Naive thymus-derived CD4-positive, alpha-beta T cell (primary cell): ENCODE measurements at places on chromosomes 7 and 10. TPM values are rescaled to one million over a fixed set of nuclear protein-coding genes. Genes with fewer than 3 reads are reported as not detected.

GRCh38 chr10:32372000-32372875 is 25.3 kb upstream of the EPC1 start:
- DNase-seq, result no peak

Gene SFTPA2
- total RNA-seq, result not detected

DNA sequence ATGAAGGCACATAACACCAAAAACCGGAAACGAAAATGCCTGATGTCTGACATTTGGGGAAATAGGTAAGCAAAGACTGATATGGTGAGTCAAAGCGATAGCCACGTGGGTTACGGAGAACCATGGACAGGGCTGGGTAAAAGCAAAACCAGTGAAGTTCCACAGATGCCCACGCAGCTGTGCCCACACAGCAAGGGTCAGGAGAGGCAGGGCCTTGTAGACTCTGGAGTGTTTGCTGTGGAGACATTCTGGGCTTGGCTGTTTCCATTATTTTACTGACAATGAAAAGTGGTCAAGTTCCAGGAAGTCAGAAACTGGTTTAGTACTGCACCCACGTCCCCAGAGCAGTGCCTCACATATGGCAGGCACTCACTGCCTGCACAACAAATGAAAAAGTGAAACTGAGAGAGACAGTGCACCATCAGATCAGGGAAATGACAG is 148.7 kb downstream of the ZMYND11 start:
- DNase-seq, result no peak

- DNase-seq, result no peak
Measured at GRCh38 chr10:99520040-99520846, 12.5 kb upstream of the NKX2-3 start.

GRCh38 chr10:112605063-112605462 is 158.0 kb downstream of the VTI1A start:
- DNase-seq, result no peak

DNA sequence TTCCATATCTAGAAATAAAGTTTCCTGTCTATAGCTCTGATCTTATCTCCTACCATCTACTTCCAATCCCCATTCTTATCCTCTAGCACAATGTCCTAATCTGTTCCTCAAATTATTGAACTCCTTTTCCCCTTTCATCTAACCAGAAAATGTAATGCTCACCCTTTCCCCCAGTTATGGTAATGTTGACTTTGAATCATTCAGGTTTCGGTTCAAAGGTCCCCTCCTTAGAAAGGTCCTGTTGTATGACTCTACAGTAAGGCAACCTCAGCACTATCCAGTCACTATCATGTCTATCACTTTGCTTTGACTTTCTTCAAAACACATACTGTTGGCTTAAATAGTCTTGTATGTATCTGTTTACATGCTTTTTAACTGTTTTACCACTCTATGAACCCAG is 264.2 kb upstream of the PCDH15 start:
- no peak for DNase-seq

DNA sequence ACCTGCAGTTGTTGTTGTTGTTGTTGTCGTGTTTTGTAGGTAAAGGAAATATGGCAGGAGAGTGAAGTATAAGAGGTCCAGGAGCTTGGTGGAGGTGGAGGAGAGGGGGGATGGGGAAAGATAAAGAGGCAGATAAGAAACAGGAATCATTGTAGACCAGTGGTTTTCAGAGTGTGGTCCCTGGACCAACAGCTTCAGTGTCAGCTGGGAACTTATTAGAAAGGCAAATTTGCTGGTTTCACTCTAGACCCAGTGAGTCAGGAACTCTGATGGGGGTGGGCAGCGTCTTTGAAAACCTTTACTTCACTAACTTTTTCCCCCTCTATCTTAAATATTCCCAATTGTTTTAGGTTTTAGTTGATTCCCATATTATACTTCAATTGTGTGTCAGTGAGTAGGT is 241.5 kb downstream of the AUTS2 start:
- no peak for DNase-seq

Gene LFNG
- total RNA-seq, result 246 TPM

Gene LDB3
- not detected for total RNA-seq

- DNase-seq, result no peak
Measured at GRCh38 chr7:24854866-24855265, 97.6 kb upstream of the GSDME start.

Gene MRM2
- 7.1 TPM for total RNA-seq

DNA sequence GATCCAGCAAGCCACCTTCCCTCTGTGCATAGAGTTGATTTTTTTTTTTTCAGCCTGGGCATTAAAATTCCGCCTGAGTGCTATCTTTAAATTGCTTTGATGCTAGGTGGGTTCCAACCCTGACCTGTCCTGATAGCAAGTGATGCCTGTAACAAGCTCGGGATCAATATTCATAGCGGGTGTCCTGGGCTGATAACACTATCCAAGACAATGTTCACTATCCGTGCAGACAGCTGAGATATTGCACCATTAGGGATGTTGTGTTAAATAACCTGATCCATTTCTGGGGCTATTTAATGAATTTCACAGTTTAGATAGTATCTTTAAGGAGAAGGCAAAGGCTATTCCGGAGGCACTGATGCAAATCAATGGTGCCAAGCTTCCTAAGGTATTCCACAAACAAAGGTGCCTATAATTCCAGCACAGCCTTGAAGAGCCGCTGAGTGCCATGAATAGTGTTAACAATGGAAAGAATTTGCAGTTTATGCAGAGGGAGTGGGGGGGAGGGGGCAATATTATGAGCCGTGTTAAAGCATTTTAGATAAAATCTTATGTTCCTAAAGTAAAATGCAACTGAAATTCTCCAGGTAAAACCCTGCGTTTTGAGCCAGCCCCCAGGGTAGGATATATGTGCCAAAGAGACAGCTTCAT is 4.2 kb upstream of the NKX1-2 start:
- DNase-seq, result no peak

GRCh38 chr7:157370742-157371141 is 33.9 kb downstream of the DNAJB6 start:
- no peak for DNase-seq

GRCh38 chr7:82081644-82082224 is 311.9 kb upstream of the HGF start:
- DNase-seq, result no peak

DNA sequence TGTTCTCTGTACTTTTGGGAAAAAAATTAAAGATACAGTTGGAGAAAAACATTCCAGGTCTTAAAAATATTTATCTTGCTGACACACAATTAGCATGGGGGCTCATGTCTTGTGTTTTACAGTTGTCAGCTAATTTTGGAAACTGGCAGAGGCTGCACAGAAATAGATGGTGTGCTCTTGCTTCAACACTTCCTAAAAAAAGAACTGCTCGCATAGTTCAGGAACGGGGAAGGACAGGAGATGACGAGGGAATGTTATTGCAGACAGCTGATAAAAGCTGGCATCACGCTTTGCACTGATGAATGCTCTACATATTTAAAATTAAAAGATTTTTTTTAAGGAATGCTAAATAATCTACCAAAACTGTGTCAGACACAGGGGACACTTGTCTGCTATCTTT is 103.5 kb upstream of the CELF2 start:
- no peak for DNase-seq

Gene TMEM120A
- 30.3 and 35.6 TPM in 2 replicates for total RNA-seq

Gene LEP
- not detected in 2 replicates for total RNA-seq

DNA sequence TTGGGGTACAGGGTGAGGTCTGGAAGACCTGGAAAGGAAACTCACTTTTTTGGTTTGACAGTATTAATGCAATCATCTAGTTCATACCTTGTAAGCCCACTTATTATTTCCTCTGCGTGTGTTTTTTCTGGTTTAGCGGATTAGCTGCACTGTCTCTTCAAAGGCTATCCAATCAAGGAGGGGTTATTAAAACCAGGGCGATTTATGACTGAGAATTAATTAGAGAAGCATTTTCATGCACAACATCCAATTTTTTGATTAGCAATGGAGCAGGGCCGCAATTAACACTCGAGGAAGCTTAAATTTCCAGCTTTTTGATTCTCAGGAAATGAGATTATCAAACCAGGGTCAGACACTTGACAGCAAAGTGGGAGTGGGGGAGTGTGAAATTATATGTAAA is 248.9 kb downstream of the EXOC4 start:
- no peak for DNase-seq

Gene GGCT
- total RNA-seq, result 10.8 TPM

GRCh38 chr10:123269675-123270074 is 115.5 kb downstream of the BUB3 start:
- no peak for DNase-seq

DNA sequence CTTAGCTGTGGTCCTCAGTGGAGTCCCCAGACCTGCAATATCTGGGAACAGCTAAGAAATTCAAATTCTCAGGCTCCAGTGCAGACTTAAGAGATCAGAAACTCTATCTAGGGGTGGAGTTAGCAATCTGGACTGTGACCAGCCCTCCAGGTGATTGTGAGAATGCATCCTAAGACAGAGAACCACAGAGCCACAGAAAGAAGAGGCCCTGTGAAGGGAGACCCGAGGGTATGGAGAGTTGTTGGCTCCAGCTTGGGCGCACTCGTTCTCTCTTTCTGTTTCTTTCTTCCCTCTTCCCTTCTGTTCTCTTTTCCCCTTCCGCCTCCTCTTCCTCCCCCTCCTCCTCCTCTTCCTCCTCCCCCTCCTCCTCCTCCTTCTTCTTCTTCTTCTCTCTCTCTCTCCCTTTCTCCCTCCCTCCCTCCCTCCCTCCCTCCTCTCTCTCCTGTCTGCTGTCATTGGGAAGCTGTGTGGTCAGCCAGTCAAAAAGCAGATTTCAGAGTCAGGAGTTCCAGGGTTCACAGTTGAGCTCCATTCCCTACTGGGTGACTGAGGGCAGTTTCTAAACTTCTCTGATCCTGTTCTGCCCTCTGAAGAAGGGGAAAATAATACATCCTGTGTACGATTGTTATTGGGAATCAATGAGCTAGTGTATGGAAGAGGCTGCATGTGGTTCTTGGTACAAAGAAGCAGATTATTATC is 62.1 kb upstream of the STEAP1B start:
- DNase-seq, result no peak

GRCh38 chr7:103924184-103924583 is 65.3 kb downstream of the RELN start:
- DNase-seq, result no peak

Gene SLC13A4
- not detected for total RNA-seq

DNA sequence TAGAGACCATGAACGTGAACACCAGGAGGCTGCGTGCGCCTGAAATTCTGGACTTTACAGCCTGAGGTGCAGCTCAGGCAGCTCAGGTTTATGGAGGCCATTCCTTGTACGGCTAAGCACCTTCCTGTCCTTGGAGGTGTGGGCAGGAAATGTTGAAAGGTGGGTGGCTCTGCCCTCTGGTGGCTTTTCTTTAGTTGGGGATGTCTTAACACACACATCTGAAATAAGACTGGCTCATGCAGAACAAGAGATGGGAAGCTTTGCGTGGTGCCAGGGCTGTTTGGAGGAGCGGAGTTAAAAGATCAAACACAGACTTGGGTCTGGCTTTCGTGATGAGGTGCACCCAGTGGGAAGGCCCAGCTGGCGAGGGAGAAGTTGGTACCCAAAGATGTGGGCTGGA is 64.1 kb downstream of the DOCK1 start:
- no peak for DNase-seq

Gene GPER1
- not detected for total RNA-seq

Gene HERPUD2
- 62.4 TPM for total RNA-seq

DNA sequence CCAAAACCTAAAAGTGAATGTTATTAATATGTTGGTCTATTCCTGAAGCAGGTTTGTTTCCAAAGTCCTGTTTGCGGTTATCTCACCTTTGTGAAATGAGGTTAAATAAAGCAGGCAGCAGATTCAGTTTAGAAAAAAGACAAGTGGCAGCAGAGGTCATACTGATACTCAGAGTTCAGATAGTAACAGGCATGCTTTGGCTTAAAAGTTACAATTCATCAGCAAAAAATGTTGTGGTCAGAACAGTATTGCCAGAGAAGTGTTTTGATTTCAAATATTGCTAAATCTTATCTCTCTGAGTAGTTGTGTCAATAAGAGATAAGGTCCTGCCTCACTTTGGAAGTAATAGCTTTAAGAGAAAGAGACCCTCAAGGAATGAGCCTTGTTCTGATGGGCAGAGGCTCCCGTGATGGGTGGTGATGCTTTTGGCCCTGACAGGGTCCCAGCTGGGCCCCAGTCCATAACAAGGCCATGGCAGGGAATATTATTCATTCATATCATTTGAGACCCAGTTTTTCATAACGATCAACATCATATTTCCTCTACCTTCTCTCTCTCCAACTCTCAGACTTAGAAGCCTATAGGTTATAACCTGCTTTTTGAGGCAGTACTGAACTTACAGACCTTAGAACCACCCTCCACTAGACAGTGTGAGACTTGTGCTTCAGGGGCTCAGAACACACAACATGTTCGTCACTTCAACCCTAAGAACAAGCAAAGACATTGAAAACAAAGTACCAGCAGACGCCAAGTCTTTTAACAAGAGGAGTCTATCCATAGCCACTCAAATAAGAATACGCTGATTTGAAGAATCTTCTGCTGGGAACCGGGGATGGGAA is 58.5 kb upstream of the AHR start:
- DNase-seq, result no peak

DNA sequence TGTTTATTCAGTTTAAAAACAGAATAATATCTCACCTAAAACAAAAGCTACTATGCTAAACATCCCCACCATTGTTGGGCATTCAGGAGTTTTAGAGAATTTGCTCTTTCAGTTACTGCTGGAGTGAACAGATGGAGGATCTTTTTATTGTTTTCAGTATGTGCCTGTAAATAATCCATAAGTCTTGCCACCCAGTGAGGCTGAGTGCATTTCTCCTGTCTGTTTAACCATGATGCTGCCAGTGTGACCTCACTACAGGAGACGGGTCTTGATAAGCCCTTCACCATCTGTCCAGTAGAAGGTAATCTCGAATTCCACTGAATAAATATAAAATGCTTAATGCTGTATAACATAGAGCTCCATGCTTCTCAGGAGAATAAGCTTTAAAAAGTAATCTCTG is 430.9 kb downstream of the POM121L12 start:
- no peak for DNase-seq

Gene FEZF1
- total RNA-seq, result not detected in 2 replicates

Gene MRLN
- total RNA-seq, result not detected

- no peak for DNase-seq
Measured at GRCh38 chr10:114307731-114308130, 68.7 kb downstream of the VWA2 start.
